ENCODE measurements at places on chromosomes 1 and 21.

- no peak for DNase-seq
Measured at GRCh38 chr1:183983371-183984105, 54.0 kb downstream of the COLGALT2 start.

DNA sequence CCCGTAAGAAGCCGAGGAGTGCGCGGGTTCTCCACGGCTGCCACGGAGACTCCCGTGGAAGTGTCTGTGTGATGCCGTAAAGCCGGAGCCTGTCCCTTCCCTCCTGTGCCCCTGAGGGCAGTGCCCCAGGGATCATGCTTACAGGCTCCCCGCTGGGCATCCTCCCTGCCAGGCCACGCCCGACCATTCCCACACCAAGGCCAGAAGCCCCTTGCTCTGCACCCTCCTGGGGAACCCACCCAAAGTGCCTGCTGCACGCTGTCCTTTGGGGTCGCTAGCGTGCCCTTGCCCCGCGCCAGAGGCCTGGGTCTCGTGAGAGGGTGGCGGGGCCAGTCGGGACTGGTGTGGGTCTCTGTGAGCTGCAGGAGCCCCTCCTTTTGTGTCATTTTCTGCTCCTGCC lies 228.5 kb upstream of the C1orf174 start:
- DNase-seq = no peak

DNA sequence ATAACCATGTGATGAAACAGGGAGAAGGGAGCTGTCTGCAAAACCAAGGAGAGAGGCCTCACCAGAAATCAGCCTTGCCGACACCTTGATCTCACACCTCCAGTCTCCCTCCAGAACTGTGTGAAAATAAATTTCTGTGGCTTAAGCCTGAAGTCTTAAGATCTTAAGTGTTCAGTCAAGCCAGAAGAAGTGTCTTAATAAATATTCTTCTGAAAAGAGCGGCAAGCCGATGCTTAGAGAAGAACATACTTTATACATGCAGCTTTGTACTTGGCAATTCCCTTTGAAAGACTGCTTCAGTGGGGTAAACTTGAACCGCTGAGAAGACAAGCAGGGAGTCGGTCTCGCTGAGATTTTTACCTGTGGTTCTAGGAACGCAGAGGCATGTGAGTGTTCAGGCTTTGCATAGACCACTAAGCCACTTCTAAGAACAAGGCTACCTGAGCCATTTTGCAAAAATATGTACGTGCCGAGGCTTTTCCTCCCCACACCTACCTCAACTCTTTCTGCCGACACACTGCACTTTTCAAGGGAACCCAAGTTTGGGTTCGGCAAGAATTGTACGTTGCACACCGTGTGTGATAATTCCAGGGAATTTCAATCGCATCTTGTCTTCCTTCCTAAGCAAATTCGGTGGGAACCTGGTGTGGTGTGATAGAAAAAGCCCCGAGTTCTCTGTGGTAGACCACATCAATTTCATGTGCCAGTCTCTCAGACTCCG lies 3.4 kb downstream of the RUNX1 start:
- no peak for DNase-seq

DNA sequence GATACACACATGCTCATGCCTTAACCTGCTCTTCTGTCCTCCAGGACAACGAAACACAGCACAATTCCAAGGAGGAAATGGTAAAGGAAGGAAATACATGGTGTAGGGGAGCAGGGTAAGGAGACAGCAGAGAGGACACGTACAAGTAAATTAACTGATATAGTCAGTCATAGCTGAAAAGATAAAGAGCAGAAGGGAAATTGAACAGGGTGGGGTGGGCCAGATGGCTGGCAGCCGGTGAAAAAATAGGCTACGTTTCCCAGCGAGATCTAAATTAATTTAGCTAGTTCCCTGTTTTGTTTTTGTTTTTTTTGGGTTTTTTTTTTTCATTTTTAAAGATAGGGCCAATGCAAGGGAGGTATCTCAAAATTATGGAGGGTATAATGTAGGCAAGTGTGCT lies 109.2 kb downstream of the FAM78B start:
- no peak for DNase-seq

DNA sequence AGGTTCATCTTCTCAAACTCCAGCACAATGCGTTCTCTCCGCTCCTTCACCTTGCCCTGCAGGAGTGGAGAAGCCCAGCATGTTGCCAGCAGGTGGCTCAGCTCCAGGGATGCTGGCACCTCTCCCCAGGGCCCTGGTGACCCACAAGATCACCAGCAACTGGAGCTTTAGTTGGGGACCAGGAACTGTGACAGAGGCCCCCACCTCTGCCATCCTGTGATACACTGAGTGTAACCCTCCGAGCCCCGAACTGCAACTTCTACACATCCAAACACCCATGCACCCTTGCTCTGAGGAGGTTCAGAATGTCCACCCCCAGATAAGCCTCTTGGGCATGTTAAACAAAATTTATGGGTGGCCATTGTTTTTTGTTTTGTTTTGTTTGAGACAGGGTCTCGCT lies 4.5 kb upstream of the TRIM11 start:
- DNase-seq = no peak

- no peak for DNase-seq
Measured at GRCh38 chr1:20327467-20327866, 36.8 kb downstream of the VWA5B1 start.

DNA sequence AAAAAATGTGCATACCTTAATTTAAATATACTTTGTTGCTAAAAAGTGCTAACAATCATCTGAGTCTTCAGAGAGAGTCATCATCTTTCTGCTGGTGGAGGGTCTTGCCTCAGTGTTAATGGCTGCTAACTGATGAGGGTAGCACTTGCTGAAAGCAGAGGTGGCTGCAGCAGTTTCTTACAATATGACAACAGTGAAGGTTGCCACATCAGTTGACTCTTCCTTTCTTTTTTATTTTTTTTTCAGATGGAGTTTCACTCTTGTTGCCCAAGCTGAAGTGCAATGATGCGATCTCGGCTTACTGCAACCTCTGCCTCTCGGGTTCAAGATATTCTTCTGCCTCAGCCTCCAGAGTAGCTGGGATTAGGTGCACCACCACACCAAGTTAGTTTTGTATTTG lies 2.6 kb upstream of the CFAP45 start:
- no peak for DNase-seq

DNA sequence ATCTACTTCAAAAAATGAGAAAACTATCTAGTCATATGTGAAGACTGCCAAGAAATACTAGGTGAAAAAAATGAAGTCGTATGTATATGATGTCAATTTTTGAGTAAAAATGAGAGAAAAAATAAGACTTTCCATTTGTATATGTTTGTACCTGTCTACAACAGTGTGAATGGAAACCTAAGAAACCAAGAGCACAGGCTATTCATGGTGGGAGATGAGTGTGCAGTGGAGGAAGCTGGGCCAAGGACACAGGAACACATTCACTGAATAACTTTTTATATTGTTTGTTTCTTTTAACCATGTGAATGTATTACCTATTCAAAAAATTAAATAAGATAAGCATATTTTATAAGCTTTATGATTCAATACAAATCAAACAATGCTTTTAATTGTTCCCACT lies 67.0 kb downstream of the ERO1B start:
- DNase-seq = no peak

DNA sequence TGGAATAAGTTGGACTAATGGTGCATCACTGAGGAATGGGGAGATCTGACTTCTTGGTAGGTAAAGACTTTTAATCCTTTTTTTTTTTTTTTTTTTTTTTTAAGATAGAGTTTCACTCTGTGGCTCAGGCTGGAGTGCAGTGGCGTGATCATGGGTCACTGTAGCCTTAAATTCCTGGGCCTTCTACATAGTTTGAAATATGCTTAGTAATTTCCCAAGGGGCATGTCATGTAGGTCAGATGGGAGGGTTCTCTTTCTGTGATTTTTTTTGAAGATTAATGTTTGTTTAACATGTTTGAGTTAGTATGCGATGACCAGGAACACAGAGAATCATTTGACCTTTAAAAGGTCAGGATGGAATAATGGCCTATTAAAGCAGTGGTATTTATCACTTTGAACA lies 129.1 kb downstream of the S1PR1 start:
- no peak for DNase-seq

- no peak for DNase-seq
Measured at GRCh38 chr1:20875198-20875973, 88.3 kb upstream of the HP1BP3 start.

- no peak for DNase-seq
Measured at GRCh38 chr1:156089704-156090103, 7.4 kb upstream of the MEX3A start.

GRCh38 chr1:74713849-74714248 lies 19.0 kb downstream of the CRYZ start:
- no peak for DNase-seq

GRCh38 chr1:183912265-183912886 lies 107.5 kb downstream of the RGL1 start:
- no peak for DNase-seq

GRCh38 chr1:171267391-171267790 lies 19.1 kb downstream of the FMO1 start:
- no peak for DNase-seq

DNA sequence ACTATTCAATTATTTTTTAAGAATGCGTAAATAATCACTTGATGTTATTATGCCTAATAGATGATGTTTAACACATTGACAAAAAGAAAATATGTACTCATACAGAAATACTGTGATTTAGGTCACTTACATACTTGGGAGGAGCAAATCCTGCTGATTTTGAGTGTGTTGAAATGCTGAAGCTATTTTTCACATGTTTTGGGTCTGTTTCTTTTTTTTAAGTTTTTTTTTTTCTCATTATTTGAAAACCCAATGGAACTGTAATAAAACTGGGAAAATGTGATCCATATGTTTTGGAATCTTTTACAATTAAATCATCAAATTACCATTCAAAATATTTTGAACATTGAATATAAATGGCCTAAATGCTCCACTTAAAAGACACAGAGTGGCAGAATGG lies 366.2 kb upstream of the ADAMTS5 start:
- DNase-seq = no peak

- DNase-seq = no peak
Measured at GRCh38 chr1:118786454-118787155, 201.5 kb downstream of the TBX15 start.

GRCh38 chr1:5944154-5944842 lies 47.9 kb downstream of the NPHP4 start:
- DNase-seq = no peak

DNA sequence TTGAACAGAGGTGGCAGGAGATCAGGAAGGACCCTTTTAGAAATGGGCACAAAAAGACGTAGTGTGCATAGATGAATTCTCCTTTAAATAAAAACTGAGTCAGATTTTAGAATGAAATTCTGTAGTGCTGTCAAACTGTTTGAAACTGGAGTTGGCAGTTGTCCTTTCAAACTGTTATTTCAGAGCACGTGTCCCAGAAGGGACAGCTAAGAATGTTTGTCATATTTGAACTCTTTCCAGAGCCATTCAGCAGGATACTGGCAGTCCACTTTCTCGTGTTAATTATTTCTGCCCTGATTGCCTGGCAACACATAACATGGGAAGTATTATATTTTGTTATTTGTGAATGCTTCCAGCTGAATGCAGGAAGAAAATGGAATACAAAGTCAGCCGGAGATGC lies 212.3 kb upstream of the DPYD start:
- DNase-seq = no peak

- no peak for DNase-seq
Measured at GRCh38 chr1:33055210-33056008, 18.7 kb upstream of the AK2 start.

DNA sequence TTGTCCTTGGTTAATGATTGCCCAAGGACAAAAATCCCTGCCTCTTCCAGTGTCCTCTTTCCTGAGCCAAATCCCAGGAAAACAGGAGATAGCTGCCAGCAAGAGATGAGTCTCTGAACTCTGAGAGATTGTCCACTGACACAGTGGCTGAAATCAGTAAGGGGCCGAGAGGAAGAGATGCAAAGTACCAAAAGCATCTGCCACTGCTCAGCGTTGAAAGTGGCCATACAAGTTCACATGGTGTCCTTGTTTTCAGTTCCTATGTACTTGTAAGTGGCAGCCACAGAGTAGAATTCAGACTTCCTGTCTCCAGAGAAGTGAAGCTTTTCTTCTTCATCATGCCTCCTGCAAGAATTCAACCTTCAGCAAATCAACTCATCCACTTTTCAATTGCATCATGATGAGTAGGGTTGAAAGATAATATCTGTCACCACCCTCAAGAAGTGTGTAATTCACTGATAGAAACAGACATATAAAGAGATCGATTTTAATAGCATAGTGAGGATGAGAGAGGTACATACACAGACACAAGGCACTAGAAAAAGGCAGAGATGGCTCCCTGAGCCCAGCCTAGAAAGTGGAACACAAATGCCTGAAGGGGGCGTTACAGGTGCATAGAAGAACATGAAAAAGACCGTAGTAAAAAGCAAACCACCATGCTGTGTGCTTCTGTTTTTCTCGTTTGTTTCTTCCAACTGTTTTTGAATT lies 185.8 kb downstream of the MRPL39 start:
- DNase-seq = no peak

DNA sequence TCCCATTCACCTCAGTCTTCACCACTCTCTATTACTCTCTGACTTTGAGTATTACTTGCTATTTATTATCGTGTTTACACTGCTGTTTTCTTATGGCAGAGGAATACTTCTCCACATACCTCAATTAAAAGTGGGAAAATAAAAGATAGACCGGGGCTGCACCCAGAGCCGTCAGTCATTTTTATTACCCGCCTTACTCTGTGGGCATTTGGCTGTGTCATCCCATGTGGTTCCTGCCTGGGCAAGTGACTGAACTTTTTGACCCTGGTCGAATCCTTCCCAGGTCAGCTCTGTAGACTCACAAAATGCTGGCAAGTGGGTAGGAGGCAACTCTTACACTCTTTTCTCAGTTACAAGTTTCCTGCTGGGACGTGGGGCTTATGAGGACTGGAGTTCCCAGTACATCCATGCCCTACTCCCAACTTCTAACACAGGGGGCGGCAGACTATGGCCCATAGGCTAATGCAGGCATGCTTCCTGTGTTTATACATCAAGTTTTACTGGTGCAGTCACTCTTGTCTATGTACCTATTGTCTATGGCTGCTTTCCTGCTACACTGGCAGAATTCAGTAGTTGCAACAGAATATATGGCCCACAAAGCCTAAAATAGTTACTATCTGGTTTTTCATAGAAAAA lies 69.5 kb upstream of the KCND3 start:
- no peak for DNase-seq

- no peak for DNase-seq
Measured at GRCh38 chr1:109816175-109816811, 52.6 kb upstream of the EPS8L3 start.

DNA sequence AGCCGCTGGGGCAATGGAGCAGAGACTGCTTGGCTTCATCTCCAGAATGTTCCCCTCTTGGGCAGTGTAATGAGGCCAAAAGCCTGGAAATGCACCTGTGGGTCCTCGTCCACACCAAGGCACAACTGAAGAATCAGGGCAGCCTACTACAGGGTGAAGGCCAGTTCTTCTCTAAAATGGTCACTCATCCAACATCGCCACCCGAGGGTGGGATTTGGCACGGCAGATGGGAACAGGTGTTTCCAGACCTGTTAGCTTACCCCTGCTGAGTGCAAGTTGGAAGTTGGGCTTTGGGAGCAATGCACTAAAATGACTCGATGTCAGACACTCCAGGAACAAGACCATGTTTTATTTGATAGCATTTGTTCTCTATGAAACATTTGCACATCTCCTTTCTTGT lies 543.7 kb downstream of the NPHP4 start:
- DNase-seq = no peak
